ENCODE measurements at places on chromosomes 2 and 18.

- DNase-seq, result no peak
Measured at GRCh38 chr2:12340164-12340563, 376.6 kb upstream of the TRIB2 start.

- no peak for DNase-seq
Measured at GRCh38 chr2:120388222-120389035, 42.5 kb downstream of the INHBB start.

DNA sequence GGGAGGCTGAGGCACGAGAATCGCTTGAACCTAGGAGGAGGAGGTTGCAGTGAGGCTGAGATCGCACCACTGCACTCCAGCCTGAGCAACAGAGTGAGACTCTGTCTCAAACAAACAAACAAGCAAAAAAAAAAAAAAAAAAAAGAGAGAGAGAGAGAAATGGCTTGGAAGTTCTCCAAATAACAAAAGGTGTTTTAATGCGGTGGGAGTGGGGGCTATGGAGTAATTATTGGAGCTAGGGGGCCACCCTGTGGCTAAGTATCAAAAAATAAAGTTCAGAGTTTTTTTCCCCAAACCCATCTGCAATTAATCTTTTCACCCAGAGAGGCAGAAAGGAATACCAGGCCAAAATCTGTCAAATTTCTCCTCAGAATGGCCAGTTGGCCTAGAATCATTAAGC, 23.0 kb upstream of the CEP68 start:
- no peak for DNase-seq

DNA sequence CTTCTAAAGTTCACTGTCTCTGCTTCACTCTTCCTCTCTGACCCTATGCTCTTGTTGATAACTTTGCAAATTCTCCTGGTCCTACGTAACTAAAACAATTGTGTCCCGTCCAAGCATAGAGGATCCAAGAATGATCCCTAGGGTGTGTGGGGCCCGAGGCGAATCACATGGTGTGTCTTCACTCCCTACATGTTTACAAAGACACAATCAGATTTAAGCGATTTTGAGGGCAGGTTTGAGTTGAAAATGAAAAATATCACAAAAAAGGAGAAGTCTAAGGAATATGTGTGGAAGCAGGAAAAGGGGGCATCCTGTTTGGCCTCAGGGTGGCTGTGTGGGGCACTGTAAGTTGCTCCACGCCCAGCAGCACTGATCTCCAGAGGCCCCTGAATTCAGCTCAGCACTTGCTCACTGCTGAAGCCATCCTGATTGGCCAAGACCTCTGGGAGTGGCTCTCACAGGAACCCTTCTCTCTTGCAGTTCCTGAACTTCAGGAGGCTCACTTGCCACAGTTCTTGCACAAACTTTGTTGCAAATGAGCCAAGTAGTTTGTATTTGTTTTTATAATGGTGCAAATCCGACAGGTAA, 363.6 kb downstream of the ZNF521 start:
- DNase-seq, result no peak
